ENCODE measurements at places on chromosomes 5 and 9.

- no peak for DNase-seq
These were observed 42.9 kb upstream of the TRIM32 start for GRCh38 chr9:116644091-116644688.

- DNase-seq, result no peak
These were observed 28.1 kb downstream of the NDUFA8 start for GRCh38 chr9:122131401-122132001.

GRCh38 chr9:6955251-6955921 lies 197.6 kb downstream of the KDM4C start:
- DNase-seq, result no peak

- peak; percentile 87 for DNase-seq
These were observed 6.3 kb upstream of the TTLL11 start for GRCh38 chr9:122099271-122099869.

GRCh38 chr5:133653760-133654049 lies 41.4 kb upstream of the FSTL4 start:
- DNase-seq, result no peak

- DNase-seq, result no peak
These were observed 70.2 kb downstream of the PRUNE2 start for GRCh38 chr9:76835571-76836283.

DNA sequence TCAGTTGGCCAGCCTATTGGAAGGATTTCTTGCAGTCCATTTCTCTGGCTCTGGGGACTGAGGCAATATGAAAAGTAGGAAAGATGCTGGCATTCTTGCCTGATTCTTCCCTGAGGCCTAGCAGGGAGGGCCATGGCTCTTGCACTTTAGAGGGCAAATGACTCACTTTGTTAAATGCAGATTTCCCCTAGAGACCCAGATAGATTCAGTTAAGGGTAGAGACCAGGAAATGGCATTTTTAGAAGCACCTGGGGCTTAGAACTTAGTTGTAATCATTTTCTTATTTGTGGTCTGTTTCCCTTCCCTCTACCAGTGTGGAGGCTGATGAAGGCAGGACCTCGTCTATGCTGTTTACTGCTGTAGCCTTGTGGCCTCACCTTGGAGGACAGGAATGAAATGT lies 112.8 kb upstream of the NR3C1 start:
- no peak for DNase-seq

DNA sequence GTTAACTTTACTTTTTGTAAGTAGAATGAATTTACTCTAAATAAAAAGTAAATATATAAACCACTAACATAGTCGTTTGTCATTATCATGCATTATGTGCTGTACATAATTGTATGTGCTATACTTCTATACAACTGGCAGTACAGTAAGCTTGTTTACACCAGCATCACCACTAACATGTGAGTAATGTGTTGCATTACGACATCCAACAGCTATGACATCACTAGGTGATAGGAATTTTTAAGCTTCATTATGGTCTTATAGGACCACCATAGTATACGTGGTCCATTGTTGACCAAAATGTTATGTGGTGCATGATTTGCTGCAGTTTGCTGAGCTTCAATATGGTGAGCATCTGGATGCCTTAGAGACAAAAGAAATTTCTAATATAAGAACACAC lies 819.1 kb upstream of the GRAMD2B start:
- DNase-seq, result no peak

- DNase-seq, result no peak
These were observed 43.8 kb upstream of the CDK20 start for GRCh38 chr9:88018101-88018500.

- DNase-seq, result no peak
These were observed 1.0 kb downstream of the NUDCD2 start for GRCh38 chr5:163458778-163459385.

- no peak for DNase-seq
These were observed 36.2 kb upstream of the CXXC5 start for GRCh38 chr5:139611703-139612584.

DNA sequence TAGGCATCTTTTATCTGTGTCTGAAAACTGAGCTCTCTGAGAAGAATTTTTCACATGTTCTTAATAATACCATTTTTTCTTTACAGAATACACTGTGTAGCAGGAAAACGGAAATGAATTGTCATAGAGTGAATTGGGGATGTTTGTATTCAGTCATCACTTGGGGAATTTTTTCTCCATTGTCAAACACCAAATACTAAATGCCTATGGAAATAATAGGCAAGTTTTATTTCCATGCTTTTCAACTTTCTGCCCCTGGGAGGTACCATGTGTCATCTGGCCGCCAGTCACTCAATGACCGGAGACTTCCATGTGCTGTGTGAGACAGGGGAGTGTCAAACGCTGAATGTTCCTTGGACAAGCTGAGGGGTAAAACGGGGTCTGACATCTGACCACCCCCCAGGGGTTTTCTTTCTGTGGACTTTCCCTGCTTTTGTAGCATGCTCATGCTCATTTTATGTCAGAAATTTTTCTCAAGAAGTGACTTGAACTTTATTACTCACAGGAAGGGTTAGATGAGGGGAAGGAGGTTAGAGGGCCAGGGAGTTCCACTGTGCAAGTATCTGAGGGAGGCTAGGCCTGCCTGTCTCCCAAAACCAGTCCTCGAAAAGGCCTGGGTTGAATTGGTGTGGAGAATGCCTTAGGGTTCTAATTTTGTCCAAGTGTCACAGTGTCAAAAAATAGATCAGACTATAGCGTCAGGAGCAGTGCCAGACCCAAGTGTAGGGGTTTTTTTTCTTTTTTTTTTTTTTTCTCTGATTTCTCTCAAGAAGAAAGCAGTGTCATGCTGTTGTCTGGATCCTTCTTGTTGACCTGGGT lies 438.6 kb downstream of the AGTPBP1 start:
- no peak for DNase-seq

DNA sequence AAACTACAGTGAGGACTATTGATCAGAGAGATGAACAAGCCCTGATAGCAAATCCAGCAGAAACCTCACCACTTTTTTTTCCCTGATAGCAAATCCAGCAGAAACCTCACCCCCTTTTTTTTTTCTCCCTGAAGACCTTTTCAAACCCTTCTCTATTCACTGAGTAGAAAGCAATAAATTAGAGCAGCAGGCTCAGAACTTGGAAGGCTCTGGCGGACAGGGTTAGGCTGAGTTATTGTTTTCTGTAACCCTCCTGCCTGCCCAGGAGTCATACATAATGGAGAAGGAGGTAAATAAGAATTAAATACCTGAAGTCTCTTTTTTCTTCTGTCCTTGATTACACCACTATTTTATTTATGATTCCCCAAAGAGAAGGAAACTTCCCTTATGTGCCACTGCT lies 136.3 kb upstream of the SNX2 start:
- no peak for DNase-seq

GRCh38 chr9:133694686-133695085 lies 43.5 kb downstream of the SARDH start:
- DNase-seq, result no peak

- no peak for DNase-seq
These were observed 647.3 kb downstream of the BRINP1 start for GRCh38 chr9:118721923-118722322.

DNA sequence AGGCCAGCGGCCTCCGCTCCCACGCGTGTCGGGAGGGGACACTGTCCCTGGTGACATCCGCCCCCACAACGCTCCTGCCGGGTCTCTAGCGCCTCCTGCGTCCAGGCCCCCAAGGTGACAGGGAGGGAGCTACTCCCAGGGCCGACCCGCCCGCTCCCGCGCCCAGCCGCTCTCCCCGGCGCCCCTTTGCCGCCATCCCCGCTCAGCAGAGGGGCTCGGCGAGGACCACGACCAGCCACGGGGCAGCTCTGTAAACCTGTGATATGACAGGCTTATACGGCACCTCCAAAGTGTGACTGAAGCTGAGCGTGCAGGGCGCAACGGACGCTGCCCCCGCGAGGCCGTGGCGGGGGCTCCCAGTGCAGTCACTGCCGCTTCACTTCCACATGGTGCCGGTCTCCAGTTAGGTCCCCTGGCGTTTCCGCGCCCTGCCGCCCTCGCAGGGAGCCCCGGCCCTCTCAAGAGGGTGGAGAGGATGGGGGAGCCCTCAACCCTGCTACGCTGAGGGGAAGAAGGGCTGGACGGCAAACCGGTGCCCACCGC lies 978 bp upstream of the ADCY2 start:
- peak; percentile 67 for DNase-seq

DNA sequence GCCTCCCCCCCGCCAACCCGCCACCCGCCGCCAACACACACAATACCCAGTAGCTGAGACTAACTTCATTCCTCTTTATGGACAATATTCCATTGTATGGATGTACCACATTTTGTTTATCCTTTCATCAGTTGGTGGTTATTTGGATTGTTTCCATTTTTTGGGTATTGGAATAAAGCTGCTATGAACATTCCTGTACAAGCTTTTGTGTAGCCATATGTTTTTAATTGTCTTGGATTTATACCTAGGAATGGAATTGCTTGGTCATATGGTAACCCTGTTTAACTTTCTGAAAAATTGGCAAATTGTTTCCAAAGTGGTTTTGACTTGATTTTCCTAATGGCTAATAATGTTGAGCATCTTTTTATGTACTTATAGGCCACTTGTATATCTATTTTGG lies 4.9 kb upstream of the UBTD2 start:
- no peak for DNase-seq

- no peak for DNase-seq
These were observed 38.2 kb downstream of the DAB2IP start for GRCh38 chr9:121689461-121690157.

- no peak for DNase-seq
These were observed 75.4 kb downstream of the TEX10 start for GRCh38 chr9:100277166-100277979.

GRCh38 chr9:119689879-119690278 lies 320.6 kb upstream of the BRINP1 start:
- no peak for DNase-seq

DNA sequence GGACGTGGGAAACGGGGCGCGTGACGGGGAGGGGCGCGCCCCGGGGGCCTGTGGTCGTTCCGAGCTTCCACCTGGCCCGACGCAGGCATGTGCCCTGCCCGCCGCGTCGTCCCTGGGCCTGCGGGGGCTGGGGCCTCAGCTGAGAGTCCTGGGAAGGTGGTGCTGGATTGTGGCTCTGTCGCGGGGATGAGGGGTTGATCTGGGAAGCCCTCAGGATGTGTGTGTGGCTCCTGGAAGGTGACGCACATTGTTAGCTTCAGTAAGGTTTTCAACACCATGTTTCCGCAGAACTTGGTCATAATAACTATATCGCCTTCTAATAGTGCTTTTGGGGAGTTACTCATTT lies 589.1 kb downstream of the MTRR start:
- no peak for DNase-seq

DNA sequence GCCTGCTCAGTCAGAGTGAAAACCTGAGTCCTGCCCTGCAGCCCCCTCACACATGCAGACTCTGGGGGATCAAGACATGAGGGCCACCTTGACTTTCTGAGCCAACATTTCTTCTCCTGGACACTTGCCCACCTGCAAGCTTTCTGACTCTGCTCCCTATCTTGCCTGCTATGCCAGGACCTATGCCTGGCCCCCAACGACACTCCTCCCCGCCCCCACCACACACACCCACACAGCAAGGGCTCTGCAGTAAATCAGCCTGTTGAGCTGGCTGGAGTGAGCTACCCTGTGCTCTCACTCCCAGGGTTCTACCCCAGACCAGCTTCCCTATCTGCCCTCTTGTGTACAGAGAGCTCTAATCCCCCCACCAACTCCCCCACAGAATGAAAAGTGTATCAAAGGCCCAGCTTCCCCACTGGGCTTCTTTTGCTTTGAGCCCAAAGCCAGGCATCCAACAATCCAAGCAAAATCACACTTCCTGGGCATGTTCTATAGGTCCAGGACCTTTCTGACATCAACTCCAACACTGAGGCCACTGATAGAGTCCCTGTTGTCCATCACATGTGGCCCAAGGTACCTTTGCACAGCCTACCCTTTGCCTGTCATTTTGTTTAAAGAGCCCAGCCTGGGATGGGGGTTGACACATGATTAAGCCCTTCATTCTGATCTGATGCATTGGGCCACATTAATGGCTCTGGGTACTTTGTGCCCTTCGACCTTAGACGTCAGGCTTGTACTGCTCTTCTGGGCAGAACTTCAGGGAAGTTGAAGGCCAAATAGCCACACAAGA lies 7.2 kb downstream of the PDLIM4 start:
- no peak for DNase-seq

DNA sequence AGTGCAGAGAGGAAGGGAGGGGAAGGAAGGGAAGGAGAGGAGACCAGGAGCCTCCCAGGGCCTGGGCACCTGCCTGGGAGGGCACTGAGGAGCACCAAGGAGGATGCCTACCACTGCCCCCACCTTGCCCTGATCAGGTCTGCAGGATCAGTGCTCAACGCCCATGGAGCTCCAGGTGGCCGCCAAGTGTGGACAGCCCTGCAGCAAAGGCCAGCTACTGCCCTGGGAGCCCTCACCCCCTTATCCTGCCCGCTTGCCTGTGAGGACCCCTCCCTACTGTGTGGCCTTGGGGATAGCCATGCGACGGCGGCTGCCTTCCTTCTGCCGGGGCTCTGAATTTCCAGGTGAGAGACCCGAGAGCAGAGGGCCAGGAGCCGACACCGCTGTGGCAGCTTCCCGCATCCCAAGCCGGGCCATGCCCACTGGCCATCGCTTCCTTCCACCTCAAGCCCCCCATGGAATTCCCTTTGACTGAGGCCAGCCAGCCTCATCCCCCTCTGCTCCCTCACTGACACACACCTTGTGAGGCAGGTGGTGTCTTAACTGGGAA lies 12.4 kb downstream of the ADAMTS2 start:
- no peak for DNase-seq

GRCh38 chr9:27423915-27424710 lies 100.0 kb upstream of the IFNK start:
- no peak for DNase-seq

DNA sequence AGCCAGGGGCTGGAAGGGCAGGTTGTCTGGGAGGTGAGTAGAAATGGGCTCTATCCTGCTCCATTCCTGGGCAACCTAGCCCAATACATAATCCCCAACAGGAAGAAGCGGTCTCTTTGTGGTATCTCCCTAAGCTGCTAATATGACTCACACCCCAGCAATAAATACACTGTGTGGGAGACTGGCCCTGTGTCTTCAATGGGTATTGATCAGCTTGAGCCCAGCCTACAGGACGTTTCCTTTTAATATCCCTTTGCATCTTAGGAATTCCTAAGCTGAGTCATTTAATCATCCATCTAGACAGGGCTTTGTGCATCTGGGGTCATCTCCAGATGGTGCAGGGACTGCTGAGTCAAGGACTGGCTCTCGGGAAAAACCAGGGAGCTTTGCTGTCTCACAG lies 207.0 kb upstream of the PANK3 start:
- no peak for DNase-seq

GRCh38 chr5:72452515-72453245 lies 54.5 kb downstream of the ZNF366 start:
- no peak for DNase-seq

GRCh38 chr5:35337340-35338156 lies 107.3 kb upstream of the PRLR start:
- no peak for DNase-seq

DNA sequence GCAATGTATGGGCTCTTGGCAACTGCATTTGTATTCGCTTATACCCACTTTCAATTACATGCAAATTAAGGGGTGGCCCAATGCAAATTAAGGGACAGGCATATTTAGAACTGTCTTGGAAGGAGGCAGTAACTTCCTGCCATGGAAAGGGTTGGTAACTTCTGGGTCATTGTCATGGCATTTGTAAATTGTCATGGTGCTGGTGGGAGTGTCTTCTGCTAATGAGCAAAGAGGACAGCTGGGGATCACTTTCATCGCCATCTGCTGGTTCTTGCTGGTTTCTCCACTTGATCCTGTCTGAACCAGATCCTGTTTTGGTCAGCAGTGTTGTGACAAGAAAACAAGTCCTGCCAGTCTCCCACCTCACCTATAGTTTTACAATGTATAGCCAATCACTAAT lies 23.3 kb upstream of the UGT3A2 start:
- DNase-seq, result peak; percentile 55

GRCh38 chr5:80982093-80982492 lies 21.9 kb downstream of the RASGRF2 start:
- DNase-seq, result no peak

Data from ecto neural progenitor cell (in vitro differentiated cells).